ENCODE measurements at places on chromosomes 3 and 15.

GRCh38 chr3:41674449-41674848 lies 287.5 kb downstream of the ULK4 start:
- DNase-seq = no peak

DNA sequence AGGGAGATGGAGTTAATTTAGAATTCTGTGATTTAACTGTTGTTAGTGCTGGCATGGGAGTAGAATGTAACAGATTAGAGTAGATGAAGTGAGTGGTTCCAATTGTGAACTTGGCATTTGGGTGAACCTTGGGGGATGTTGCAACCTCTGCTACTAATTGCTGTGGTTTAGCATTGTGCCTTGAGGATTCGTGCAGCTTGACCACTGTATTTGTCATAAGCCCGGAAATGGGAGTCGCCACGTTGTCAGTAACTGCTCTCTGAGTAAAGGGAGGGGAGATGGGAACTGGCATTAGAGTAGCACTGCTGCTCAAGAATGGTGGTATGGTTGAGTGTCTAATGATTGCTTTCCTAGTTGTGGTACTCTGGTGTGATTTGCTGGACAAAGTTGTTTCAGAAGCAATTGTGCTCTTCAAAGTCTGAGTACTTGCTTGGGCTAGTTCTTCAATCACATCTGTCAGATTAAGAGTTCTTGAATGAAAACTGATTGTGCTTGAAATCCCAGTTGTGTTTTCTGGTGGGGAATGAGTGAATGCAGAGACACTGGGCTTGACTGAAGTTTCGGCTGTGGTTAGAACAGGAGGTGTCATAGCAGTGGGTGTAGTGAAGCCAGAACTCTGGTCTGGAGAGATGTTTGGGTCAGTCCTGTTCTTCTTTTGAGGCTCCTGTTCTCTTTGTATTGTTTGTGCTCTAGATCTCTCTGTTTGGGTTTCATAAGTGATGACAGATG lies 15.4 kb downstream of the IGSF10 start:
- DNase-seq = no peak

DNA sequence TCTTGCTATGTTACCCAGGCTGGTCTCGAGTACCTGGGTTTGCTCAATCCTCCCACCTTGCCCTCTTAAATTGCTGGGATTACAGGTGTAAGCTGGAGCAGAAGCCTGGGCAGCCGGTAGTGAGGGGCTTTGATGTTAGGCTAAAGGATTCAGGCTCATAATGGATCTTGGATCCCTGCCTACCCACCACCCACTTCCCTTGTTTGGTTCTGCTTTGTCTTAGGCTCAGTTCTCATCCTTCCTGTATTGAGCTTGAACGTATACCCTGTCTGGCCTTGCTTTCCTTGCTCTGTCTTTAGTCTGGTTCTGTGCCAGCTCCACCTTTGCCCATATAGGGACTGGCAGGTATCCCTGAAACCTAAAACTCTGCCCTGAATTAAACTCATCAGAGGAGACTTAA lies 1.7 kb downstream of the PPCDC start:
- no peak for DNase-seq

- DNase-seq = no peak
Measured at GRCh38 chr15:38391191-38391590, 62.7 kb upstream of the FAM98B start.

GRCh38 chr3:48564022-48564421 lies 441 bp upstream of the UCN2 start:
- no peak for DNase-seq

GRCh38 chr3:74633021-74633420 lies 18.6 kb upstream of the CNTN3 start:
- no peak for DNase-seq

DNA sequence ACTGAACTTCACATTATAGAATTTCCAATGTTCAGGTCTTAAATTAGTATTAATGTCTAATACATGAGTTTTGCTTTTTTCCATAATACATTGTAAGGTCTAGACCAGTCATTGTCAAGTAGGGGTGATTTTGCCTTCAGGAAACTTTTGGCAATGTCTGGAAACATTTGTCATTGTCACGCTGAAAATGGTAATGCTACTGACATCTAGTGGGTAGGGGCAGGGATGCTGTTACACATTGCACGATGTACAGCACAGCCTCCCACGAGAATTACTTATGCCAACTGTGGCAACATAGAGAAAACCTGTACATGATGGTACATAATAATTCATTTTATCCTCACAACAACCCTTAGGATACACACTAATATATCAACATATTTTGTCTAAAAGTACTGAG lies 384.1 kb downstream of the CADM2 start:
- DNase-seq = no peak

DNA sequence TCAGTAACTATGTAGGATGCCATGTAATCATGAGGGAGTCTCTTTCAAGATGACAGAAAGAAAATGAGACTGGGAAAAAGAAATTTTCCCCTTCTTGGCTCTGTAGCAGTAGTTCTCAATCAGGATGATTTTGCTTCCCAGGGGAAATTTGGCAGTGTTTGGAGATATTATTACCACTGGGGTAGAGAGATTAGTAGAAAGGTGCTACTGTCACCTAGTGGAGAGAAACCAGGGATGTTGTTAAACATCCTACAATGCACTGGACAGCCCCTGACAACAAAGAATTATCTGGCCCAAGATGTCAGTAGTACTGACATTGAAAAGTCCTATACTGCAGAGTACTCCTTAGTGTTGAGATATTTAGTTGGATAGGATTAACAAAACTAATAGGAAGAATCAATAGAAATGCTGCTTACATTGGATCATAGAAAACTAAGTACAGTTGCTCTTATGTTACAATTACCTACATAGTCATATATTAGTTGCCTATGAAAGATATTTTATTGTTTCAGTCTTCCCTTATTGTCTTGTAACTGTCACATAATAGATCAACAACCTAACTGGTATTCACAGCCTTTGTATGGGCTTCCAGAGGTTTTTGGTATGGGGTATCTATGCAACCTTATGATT lies 433.3 kb downstream of the RAP2B start:
- DNase-seq = no peak

DNA sequence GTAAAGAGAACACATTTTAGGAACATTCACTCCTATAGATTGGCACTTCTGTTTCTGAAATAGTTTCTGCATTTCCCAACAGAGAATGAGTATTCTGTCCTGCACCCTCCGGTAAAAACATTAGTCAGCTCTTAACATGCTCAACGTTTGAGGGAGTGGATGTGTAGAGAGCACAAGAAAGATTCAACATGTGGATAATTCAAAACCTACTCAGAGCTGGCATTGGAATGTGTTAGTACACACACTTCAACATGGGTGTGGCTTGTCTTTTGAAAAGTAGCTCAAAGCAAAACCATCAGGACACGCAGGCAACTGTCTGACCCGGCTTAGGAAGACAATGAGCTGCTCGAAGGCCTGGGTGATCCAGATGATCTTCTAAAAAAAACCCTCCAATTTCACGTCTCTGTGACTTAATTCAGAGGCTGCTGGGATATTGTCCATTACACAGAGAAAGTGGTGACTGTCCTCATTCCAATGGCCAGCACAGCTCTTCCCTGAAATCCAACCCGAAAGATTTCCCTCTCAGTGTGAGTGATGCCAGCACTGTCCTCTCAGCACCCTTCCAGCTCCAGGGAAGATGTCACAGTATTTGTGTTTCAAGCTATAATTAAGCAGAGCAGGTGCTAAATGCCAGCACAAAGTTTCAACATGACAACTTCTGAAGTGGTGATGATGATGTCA lies 18.1 kb downstream of the FBN1 start:
- DNase-seq = no peak

DNA sequence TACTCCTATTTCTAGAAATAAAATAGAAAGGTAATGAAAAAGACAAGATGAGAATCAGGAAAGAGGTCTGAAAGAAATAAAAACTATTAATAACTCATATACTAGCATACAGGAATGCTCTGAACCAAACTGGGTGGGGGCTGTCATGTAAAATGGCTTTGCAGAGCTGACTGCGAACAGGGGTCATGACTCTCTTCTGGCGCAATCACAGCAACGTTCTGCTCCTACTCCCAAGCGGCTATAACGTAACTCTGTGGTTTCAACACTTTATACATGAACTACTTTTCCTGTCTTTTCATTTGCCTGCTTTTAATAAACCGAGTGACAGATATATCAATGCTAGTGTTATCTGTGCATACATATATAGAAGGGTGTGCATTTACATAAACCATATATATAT lies 116.7 kb downstream of the DLG1 start:
- no peak for DNase-seq

DNA sequence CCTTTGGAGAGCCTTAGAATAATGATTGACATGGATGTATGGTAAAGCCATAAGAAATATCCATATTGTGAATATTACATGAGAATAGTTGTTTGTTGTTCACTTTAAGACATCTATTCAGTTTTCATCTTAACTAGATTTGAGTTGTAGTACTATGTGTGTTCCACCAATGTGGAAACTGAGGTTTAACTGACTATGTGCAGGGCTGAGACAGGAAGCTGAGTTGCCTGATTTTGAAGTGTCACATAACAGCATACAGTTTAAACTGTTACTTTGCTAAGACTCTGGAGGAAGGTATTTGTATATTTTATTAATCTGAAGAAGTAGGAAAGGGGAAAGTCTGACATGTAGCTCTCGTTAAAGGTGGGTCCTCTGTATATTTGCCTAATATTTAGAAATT lies 2.1 kb downstream of the ECT2 start:
- no peak for DNase-seq

DNA sequence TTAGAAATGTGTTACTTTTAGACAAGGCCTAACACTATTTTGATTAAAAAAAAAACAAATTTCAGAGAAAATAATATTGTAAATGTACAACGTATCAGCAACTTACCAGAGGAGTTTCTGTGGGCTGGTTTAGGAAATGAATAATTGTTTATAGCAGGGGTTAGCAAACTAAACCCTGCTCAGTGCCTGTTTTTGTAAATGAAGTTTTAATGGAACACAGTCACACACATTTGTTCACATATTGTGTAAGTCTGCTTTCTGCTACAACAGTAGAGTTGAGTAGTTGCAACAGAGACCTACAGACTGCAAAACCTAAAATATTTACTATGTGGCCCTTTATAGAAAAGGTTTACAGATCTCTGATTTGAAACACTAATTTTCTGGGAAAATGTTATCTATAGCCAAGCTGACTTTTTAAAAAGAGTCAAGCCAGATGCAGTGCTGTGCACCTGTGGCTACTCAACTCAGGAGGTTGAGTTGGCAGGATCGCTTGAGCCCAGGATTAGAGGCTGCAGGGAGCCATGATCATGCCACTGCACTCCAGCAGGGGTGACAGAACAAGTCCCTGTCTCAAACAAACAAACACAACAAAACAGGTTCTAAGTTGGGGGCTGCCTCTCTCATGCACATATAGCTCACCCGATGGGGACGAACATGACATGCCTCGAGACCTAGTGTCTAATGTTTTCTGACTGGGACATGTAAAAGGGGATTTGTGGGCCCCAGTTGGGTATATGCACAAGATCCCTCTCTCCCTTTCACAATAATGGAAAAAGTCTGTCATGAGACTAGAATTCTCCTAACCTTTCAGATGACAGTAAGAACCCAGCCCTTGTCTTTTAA lies 182.5 kb downstream of the TNIK start:
- DNase-seq = no peak

GRCh38 chr15:51185213-51186159 lies 90.8 kb upstream of the TNFAIP8L3 start:
- no peak for DNase-seq

DNA sequence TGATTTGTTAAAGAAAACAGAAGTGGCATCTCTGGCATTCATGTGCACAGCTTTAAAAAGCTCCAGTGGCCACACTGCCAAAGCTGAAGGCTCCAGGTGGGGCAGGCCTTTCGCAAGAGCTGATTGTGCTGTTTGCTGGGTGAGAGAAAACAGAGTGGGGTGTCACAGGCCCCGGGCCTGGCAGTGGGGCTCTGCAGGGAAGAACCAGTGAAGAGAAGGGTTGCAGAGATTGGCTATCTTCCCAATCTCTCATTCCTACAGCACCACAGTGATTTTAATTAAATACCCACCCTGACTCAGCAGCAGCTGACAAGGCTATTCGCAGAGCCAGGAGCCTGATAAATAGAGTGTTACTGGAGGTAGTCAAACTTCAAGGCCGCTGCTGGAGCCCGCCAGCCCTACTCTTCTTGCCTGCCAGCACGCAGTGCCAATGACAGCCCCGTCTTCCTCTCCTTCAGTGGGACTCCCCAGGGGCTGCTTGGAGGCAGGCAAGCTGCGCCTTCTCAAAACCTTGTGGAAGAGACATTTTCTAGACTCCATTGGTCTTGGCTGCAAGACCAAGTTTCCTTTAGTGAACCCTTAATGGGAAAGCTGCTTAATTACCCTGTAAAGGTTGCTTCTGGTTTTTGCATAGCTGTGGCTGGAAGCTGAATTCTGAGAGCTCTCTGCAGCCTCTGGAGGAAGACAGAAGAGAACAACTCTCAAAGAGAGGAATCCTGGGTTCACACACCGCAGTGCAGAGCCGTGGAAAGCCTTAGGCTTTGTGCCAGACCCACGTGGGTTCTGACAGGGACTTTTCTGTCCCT lies 225.8 kb upstream of the SLCO3A1 start:
- DNase-seq = no peak

DNA sequence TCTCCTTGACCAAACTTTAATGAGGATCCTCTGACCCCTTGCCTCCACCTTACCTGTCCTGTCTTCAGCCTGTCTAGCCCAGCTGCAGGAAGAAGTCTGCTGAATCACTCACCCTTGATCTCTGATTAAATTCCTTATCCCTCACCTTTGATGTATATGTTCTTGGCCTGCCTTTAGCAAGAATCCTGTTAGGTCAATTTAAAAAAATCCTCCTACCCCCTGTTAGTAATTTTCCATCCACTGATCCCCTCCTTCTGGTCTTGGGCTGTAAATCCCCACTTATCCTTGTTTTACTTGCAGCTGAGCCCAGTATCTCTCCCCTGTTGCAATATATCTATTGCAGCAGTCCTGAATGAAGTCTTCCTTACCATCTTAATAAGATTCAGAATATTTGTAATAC lies 39.0 kb downstream of the MYH15 start:
- no peak for DNase-seq

GRCh38 chr3:125389282-125389681 lies 14.2 kb upstream of the ZNF148 start:
- DNase-seq = no peak

GRCh38 chr3:133761605-133762484 lies 15.7 kb downstream of the TF start:
- no peak for DNase-seq

DNA sequence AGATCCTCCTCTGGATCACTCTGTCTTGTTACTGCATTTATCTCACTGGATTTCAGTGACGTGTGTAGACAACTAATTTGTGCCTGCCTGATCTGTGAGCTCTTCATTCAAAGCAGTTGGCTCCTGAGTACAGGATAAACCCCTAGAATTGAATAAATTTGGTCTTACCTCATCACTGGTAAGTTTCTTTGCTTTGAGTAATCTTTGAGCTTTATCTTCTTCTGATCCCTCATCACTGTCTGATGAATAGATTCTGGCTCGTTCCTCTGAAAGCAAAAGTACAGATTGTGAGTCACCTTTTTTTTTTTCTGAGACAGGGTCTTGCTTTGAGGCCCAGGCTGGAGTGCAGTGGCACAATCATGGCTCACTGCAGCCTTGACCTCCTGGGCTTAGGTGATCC lies 24.5 kb downstream of the LEO1 start:
- no peak for DNase-seq

GRCh38 chr3:54625805-54626787 lies 301.8 kb downstream of the LRTM1 start:
- DNase-seq = no peak
